NCI-H524 (cell line): ENCODE measurements at places on chromosomes 6 and 20.

- no peak for DNase-seq
Observed at GRCh38 chr6:89925826-89926225, 31.6 kb downstream of the GJA10 start.

GRCh38 chr6:137913434-137913833, 46.4 kb downstream of the TNFAIP3 start:
- DNase-seq = no peak

DNA sequence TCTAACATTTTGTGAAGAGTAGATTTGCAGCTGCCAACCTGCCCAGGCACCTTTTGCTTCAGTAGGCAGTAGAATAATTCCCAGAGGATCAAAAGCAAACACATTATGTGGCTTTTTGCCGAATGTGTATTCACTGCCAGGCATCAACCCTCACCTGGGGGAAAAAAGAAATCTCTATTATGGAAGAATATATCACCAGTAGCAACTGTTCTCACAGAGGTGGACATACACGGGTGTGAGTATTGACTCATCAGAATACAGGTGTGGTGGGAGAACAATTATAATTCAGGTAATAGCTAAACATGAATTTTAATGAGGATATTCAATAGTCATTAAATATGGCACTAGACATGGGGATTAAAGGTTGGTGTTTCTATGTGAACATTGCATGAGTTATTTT, 910.7 kb downstream of the TFAP2A start:
- DNase-seq = no peak

DNA sequence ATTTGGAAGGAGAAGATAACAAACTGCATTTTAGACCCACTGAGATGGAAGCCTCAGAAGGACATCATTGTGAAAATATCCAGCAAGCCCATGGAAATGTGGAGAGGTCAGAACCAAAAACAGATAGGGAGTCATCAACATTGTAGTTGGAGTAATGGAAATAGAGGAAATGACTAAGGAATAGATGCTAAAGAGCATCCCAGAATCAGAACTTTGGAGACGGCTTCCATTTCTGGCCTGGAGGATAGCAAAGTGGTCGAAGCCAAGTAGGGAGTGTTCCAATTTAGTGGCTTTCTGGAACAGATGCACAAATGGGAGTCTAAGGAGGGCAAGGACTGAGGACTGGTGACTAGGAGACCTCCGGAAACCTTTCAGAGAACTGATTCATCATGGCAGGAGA, 3.6 kb downstream of the BEND6 start:
- DNase-seq = no peak

- no peak for DNase-seq
Observed at GRCh38 chr6:28771401-28772267, 152.2 kb downstream of the TRIM27 start.

GRCh38 chr6:35624341-35625070, 64.2 kb downstream of the FKBP5 start:
- no peak for DNase-seq

- DNase-seq = no peak
Observed at GRCh38 chr6:37048851-37049757, 43.6 kb downstream of the FGD2 start.
